Frontal cortex (tissue), 4 donors: ENCODE measurements at places on chromosomes 11 and 22.

DNA sequence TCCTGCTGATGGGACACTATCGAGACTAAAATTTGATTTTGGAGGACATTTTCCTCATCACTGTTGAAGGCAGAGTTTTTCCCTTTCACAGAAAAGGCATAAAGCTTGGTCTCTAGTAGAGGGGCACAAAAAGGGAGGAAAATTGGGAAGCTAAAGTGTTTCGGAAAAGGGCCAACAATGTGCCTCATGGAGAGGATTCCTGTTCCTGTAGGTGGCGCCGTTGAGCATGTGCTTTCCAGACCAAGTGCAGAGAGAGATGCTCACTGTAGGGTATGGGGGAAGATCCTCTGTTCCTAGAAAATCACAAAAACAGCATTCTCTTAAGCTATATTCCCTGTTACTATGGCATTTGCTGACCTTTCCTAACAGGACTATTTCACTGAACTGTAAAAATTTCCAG is 18.4 kb upstream of the OR4C5 start:
- no peak for DNase-seq

DNA sequence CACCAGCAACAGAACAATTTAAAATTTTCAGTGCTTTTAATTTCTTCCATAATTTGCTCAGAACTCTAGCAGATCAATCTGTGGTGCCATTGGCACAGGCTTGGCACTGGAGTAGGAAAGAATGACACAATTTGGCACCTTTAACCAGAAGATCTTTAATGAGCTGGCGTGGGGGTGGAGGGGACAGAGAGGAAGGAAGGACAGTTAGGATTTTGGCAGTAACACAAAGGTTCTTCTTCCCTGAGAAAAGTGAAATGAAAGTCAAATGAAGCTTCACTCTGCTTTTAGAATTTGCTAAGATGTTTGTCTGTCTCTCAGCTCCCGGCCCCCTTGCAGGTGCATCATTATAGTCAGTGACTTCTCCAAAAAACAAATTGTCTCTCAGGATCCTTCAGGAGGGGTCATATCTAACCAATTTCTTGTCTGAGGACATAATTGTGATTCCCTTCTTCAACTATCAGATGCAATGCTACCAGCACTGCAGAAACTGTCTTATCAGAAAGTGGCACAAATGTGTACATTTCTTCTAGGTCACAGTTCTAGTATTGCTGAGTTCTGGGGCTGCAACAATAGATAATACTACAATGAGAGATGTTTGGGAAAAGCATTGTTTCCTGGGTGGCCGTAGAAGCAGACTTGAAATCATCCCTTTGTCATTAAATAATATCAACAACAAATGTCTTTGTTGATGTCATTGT is 66.8 kb downstream of the CSTPP1 start:
- no peak for DNase-seq

- DNase-seq = no peak
Observed at GRCh38 chr22:44456661-44457412, 41.2 kb downstream of the RTL6 start.

- no peak for DNase-seq
Observed at GRCh38 chr11:132036746-132037466, 666.5 kb downstream of the NTM start.

DNA sequence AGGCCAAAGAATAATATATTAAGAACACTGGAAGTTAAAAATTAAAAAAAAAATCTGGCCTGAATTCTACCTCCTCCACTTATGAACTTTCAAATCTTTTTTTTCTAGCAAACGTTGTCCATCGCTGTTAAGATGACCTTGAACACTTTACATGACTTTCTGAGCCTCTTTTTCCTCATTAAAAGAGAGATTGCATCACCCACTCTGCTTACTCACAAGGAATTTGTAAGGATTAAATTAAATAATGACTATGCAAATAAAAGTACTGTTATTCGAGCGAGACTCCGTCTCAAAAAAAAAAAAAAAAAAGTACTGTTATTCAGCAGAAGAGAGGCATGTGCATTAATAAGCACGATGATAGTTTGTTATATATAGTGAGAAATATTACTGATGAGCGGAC is 285.1 kb upstream of the CCDC90B start:
- DNase-seq = no peak

DNA sequence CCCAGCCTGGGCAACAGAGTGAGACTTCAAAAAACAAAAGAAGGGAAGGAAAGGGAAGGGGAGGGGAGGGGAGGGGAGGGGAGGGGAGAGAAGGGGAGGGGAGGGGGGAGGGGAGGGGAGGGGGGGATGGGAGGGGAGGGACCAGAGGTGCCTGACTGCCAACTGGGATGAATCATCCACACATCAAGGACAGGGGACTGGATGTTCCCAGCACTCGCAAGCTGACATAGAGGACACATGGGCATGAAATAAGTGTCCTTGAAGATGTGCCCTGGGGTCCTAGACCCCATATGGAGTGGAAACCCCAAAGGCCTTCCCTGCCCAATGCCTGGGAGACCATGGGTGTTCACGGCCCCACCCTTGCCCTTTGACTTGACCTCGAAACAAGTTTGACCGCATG is 19.8 kb downstream of the TST start:
- no peak for DNase-seq

DNA sequence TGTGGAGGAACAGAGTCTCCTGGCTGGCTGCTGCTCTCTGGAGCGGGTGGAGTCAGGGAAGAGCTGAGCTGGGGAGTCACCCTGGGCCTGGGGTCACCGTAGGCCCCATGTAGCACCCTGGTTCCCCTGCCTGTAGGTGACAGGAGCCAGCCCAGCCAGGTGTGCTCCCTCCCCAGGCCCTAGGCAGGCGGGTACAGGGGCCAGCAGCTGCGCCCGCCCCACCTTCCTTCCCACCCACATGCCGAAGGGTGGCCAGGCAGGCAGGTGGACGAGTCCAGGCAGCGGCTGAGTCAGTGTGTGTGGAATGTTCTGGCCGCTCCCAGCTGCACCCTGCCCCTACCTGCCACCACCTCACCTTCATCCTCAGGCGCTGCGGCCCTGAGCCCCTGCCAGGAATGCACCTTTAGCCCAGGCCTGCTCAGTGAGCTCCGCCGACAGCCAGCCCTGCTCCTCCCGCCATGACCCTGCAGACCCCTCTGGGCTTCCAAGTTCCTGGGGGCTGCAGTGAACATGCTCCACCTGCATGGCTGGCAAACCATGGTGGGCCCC is 654 bp upstream of the SYT8 start:
- no peak for DNase-seq
